Kasumi-1 (cell line): ENCODE measurements at places on chromosomes 1 and 21.

DNA sequence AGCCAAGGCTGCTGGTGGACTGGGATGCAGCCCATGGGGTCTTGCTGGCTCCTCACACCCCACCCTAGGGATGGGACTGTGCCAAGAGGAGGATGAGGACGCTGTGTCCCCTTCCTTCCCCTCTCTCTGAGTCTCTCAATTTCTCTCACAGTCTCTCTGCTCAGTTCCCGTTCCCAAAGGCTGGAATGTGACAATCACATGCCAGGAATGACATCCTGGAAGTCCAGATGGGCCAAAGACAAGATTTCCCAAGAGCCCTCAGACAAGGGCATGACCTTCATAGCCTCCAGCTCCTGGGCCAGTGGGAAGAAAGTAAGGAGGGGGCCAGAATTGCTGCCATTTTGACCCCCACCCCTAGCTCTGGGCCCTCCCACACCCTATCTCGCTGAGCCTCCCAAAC, 7.6 kb upstream of the CDCP2 start:
- DNase-seq: no peak

DNA sequence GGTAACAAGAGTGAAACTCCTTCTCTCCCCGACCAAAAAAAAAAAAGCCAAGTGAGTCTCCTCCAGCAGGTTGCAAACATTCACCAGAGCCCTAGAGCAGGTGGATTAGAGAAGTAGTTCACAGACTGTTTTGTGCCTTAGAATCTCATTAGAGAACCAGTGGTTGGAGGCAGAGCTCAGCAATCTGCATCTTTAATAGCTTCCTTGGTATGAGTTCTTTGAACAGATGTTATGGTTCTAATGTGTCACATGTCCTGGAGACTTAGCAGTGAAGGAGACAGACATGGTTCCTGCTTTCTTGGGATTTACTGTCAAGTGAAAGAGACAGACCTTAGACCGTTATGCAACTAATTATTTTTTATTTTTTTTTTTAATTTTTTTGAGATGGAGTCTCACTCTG, 26.8 kb downstream of the SESN2 start:
- DNase-seq: peak; percentile 42

GRCh38 chr21:45104560-45104959, 30.2 kb downstream of the ADARB1 start:
- DNase-seq: no peak

GRCh38 chr1:110076789-110077500, 6.5 kb upstream of the ALX3 start:
- DNase-seq: no peak

GRCh38 chr1:96688767-96689166, 32.8 kb upstream of the PTBP2 start:
- DNase-seq: peak; percentile 34

DNA sequence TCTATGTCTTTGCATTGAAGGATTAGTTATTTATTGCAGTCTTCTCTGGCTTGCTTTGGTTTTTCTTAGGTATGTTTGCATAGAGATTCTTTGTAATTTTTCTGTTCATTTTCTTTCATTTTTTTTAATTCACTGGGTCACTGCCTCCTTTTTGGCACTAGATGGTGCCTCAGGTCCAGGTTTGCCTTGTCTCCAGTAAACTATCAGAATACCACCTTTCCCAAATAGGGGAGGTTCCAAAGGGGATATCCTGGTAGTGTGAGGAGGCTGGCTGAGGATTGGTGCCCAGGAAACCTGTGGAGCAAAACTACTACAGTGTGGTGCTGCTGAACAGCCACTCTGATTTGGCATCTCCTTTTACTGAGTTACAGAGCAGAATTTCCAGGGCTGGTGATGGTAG, 257.1 kb downstream of the KCTD3 start:
- peak; percentile 1 for DNase-seq

DNA sequence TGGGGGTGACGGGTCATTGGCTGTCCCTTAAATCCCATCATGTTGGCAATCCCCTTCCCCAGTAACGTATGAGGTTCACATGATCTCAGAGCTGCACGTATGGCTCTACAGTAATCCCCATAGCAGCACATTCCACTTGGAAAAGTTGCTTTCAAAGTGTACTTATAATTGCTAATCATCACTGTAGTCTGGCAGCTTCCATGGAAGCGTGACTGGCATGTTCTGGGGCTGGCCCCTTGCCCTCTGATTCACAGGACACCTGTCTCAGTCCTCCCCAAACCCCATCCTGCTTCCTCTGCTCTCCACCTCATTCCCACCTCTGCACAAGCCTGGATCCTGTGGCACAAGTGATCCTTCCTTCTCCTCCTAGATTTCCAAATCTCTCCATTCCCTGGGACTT, 102.2 kb downstream of the TSEN15 start:
- DNase-seq: no peak
